ENCODE measurements at places on chromosomes 1 and 21. TPM values are rescaled to one million over a fixed set of nuclear protein-coding genes. Genes with fewer than 3 reads are reported as not detected.
A peak's percentile ranks its signal among the peaks of the same experiment; 100 is the strongest.

The GNG12 gene
- 9.2 TPM for total RNA-seq

DNA sequence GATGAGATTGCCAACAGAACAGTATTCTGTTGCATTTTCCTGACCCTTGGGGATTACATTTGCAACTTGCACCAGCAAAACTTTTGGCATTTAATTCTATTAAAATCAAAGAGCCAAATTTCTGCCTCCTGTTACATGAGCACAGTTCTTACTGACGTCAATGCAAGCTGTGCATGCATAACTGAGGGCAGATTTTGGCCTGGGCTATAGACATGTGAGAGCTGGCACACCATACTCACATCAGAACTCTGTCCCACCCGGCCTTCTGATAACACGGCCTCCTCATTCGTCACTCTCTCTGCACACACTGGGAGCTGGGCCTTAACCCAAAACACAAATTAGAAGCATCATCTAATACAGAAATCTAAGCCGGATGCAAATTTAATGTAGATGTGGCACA is 31.5 kb downstream of the PAPPA2 start:
- DNase-seq = no peak

- no peak for DNase-seq
Measured at GRCh38 chr1:16375521-16376340, 8.7 kb downstream of the SZRD1 start.

- DNase-seq = peak; percentile 80
Measured at GRCh38 chr1:155085504-155086127, 7.0 kb downstream of the EFNA3 start.

- DNase-seq = peak; percentile 96
Measured at GRCh38 chr1:111222308-111223125, 5.0 kb upstream of the CHI3L2 start.

All from endodermal cell (in vitro differentiated cells).